ENCODE measurements at places on chromosomes 6 and 20. TPM values are rescaled to one million over a fixed set of nuclear protein-coding genes. Genes with fewer than 3 reads are reported as not detected.

CALHM4 gene
- 1.1 TPM for polyA plus RNA-seq

USP49 gene
- polyA plus RNA-seq: 9.9 TPM

GRCh38 chr20:6178537-6178936, 55.7 kb upstream of the FERMT1 start:
- DNase-seq: peak; percentile 48

GRCh38 chr6:163998496-163998895, 584.0 kb downstream of the QKI start:
- no peak for DNase-seq

DNA sequence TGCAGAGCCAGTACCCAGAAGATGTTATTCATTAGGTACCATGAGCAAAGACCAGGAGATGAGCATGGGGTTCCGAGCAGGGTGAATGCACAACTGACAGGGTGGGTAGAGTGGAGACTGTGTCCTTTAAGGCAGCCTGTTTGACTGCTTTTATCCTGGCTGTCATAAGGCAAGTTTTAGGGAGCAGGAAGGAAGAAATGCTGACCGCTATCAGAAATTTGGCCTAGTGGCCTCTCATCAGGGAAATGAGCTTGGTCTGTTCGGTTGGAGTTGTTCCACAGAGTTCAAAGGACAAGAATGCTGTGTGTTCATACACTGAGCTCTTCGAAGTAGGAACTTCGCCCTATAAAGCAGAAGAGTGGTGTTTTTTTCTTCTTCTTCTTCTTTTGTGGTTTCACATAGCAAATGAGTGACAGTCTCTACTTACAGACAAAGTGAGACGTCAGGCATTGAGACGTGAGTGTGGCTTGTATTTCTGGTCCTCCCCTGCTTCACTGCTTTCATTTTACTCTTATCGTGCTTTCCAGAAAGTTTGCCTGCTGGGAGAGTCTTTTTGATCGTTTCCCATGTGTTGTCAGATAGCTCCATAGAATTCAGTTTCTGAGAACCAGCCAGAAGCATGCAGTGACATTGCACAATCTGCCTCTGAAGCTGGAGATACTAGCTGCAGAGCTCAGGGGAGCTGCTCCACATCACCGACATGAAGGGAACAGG, at the start of gene CASS4:
Gene CASS4 (plus strand): TSS at position 502 of the 714 bp plus-strand sequence. CDS start 199 bp downstream, at position 701.
- peak; percentile 57 for DNase-seq
